Activated CD8-positive, alpha-beta T cell treated with anti-CD3 and anti-CD28 coated beads for 36 hours (primary cell): ENCODE measurements at places on chromosomes 1 and 21. TPM values are rescaled to one million over a fixed set of nuclear protein-coding genes. Genes with fewer than 3 reads are reported as not detected.

DNA sequence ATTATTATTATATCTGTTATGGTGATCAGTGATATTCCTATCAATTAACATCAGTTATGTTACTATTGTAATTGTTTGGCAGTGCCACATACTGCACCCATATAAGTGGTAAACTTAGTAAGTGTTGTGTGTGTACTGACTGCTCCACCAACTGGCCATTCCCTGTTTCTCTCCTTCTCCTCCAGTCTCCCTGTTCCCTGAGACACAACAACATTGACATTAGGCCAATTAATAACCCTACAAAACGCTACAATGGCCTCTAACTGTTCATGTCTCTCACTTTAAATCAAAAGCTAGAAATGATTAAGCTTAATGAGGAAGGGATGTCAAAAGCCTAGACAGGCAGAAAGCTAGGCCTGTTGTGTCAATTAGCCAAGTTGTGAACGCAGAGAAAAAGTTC, 6.6 kb upstream of the THRAP3 start:
- H3K36me3 ChIP-seq: no peaks in the 10 kb centered on the region
- DNase-seq: no peak
- H3K4me1 ChIP-seq: peaks cover 7% of the 10 kb centered on the region
- H3K27ac ChIP-seq: no peak overlapping the region

- no peaks in the 10 kb centered on the region for H3K4me1 ChIP-seq
- no peaks in the 10 kb centered on the region for H3K36me3 ChIP-seq
- no peaks in the 10 kb centered on the region for H3K27me3 ChIP-seq
- no peak overlapping the region for H3K4me3 ChIP-seq
- H3K27ac ChIP-seq: no peak overlapping the region
- no peak for DNase-seq
These were observed 575.8 kb downstream of the NUF2 start for GRCh38 chr1:163897412-163898155.

GRCh38 chr1:68725001-68725752, 228.3 kb upstream of the DEPDC1 start:
- DNase-seq: no peak
- H3K4me1 ChIP-seq: no peaks in the 10 kb centered on the region
- no peak overlapping the region for H3K27ac ChIP-seq
- H3K36me3 ChIP-seq: no peaks in the 10 kb centered on the region
- no peak overlapping the region for H3K4me3 ChIP-seq
- H3K27me3 ChIP-seq: no peaks in the 10 kb centered on the region

Gene FTCD
- 0.52 TPM for total RNA-seq

- no peak overlapping the region for H3K27ac ChIP-seq
- H3K4me3 ChIP-seq: no peak overlapping the region
- H3K27me3 ChIP-seq: peaks cover 32% of the 10 kb centered on the region
These were observed 1.9 kb upstream of the ERRFI1 start for GRCh38 chr1:8027748-8028570.
